T-helper 2 cell (primary cell): ENCODE measurements at places on chromosomes 7 and 10.

GRCh38 chr7:157357129-157358040, 20.6 kb downstream of the DNAJB6 start:
- no peak for DNase-seq

GRCh38 chr10:122141821-122142640, 129.1 kb upstream of the BTBD16 start:
- no peak for DNase-seq

DNA sequence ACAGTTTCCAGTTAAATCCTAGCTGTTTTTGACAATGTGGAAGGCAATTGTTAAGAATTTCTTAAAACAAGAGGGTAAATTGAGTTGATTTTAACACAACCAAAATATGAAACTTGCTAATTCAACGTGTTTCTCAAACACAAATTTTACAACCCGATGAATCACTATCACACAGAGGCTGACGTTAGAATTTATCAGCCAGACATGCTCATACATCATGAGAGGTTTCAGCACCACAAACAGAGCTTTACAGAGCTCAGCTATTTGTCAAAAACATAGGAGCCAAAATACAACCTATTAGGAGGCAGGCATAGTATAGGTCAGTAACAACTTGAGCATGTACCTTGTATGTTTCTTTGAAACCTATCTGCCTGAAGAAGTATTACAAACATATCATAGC, 36.1 kb downstream of the LRRN3 start:
- no peak for DNase-seq

DNA sequence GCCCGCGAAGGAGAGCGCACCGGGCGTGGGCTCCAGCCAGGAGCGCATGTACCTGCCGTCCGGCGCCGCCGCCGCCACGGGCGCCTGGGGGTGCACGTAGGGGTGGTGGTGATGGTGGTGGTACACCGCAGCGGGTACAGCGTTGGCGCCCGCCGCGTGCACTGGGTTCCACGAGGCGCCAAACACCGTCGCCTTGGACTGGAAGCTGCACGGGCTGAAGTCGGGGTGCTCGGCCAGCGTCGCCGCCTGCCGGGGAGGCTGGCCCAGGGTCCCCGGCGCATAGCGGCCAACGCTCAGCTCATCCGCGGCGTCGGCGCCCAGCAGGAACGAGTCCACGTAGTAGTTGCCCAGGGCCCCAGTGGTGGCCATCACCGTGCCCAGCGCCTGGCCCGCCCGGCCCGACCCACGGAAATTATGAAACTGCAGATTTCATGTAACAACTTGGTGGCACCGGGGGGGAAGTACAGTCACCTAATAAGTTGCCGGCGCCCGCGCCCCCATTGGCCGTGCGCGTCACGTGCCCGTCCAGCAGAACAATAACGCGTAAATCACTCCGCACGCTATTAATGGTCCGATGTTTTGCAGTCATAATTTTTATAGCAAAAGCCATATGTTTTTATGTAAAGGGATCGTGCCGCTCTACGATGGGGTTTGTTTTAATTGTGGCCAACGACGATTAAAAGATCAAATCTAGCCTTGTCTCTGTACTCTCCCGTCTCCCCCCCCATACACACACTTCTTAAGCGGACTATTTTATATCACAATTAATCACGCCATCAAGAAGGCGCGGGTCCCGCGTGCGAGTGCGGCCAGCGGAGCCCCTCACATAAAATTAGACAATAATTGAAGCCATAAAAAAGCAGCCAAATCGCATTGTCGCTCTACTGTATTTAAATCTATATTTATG, at the start of gene HOXA9:
Gene HOXA9, minus strand, starts transcription at position 449 of the 907 bp plus-strand sequence. Its CDS starts 80 bp downstream, at position 369.
- no peak for DNase-seq

DNA sequence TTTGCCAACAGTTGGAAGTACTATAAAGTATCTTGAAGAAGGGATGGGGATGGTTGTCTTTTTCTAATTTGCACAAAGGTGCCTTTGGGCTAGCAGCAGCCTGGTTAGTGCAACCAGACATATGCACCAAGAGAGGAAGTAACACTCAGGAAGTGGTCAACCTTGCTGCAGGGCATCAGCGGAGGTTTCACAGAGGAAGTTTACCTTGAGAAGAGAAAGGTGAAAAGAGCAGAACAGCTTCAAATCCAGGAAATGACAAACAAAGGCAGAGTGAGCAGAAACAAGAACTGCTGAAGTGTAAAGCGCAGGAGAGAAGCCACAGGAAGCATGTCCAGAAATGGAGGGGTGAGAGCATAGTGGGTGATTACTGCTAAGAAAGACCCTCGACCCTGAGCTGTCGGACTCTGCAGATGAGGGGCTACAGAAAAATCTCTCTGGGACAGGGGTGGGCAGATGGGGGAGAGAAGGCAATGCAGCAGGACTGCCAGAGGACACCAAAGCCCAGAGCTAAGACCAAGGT, 66.9 kb downstream of the STK17A start:
- no peak for DNase-seq

DNA sequence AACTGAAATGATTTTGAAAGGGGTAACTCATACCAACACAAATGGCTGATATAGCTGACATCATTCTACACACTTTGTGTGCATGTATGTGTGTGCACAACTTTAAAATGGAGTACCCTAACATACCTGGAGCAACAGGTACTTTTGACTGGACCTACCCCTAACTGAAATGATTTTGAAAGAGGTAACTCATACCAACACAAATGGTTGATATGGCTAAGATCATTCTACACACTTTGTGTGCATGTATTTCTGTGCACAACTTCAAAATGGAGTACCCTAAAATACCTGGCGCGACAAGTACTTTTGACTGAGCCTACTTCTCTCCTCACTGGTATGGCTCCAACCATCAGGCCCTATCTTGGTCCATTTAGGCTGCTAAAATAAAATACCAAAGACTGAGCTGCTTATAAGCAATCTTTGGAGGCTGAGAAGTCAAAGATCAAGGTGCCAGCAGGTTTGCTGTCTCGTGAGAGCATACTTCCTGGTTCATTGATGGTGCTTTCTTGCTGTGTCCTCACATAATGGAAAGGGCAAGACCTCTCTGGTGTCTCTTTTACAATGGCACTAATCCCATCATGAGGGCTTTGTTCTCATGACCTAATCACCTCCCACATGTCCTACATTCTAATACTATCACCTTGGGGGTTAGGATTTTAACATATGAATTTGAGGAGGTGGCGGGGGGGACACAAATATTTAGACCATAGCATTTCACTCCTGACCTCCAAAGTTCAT, 173.3 kb downstream of the CFTR start:
- no peak for DNase-seq

GRCh38 chr10:50387732-50388073, 136.4 kb upstream of the ASAH2 start:
- no peak for DNase-seq

DNA sequence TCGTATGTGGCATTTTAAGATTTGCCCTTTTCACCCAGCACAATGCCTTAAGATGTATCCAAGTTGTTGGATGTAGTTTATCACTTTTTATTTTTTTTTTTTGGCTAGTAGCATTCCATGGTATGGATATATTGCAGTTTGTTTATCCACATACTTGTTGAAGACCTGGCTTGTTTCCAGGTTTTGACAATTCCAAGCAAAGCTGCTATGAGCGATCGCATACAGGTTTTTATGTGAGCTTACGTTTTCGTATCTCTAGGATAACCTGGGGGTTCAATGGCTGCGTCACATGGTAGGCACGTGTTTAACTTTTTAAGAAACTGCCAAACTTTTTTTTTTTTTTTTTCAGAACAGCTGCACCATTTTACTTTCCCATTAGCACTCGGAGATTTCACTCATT, 32.2 kb downstream of the BAIAP2L1 start:
- no peak for DNase-seq

- no peak for DNase-seq
These were observed 4.8 kb downstream of the INA start for GRCh38 chr10:103281753-103282152.

GRCh38 chr7:135282561-135283254, 49.1 kb downstream of the STRA8 start:
- no peak for DNase-seq

GRCh38 chr7:98831641-98832221, 38.1 kb downstream of the TMEM130 start:
- DNase-seq = peak; percentile 6

GRCh38 chr7:27952456-27953285, 212.7 kb downstream of the TAX1BP1 start:
- no peak for DNase-seq

GRCh38 chr10:78258323-78259030, 224.8 kb downstream of the RPS24 start:
- DNase-seq = no peak

DNA sequence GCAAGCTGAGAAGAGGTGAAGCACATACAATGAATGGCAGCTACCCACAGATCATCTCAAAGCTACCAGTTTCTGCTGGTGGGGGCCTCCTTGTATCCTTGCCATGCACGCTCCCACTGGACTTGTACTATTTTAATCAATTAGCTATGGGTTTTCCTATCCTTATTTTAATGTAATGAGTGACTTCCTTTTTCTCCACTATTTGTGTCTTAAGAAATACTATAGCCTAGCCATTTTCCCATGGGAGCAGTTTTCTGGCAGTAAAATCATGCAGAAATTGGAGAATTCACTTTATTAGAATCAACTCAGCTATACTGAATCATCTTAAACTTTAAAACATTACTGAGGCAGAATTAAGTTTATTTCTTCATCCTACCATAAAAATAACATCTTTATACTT, 73.5 kb downstream of the CTNNA3 start:
- DNase-seq = no peak

GRCh38 chr7:74405899-74406512, 47.7 kb upstream of the GTF2IRD1 start:
- no peak for DNase-seq

DNA sequence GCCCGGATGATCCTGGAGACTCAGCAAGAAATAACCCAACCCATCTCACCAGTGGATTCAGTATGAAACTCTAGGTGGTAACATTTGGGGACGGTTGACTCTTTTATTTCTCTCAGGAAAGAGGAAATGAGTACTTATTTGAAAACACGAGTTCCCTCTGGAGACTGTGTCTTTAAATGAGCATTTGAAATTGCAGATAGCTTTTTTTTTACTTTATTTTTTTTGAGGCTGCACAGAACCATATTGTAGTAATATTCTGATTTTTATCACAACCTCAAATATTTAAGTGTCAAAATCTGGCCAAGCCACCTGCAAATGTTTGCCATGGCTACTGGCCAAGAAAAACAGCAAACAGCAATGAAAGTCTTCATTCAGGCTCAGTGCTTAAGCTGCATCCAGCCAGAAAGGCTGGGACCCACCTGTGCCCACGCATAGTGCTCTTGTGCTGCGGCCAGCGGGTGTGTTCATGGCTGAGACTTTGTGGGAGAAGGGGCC, 160.8 kb downstream of the CREB5 start:
- no peak for DNase-seq

GRCh38 chr7:140322759-140323158, 75.6 kb downstream of the SLC37A3 start:
- no peak for DNase-seq

- no peak for DNase-seq
These were observed 5.1 kb downstream of the TLX1 start for GRCh38 chr10:101136007-101136707.

DNA sequence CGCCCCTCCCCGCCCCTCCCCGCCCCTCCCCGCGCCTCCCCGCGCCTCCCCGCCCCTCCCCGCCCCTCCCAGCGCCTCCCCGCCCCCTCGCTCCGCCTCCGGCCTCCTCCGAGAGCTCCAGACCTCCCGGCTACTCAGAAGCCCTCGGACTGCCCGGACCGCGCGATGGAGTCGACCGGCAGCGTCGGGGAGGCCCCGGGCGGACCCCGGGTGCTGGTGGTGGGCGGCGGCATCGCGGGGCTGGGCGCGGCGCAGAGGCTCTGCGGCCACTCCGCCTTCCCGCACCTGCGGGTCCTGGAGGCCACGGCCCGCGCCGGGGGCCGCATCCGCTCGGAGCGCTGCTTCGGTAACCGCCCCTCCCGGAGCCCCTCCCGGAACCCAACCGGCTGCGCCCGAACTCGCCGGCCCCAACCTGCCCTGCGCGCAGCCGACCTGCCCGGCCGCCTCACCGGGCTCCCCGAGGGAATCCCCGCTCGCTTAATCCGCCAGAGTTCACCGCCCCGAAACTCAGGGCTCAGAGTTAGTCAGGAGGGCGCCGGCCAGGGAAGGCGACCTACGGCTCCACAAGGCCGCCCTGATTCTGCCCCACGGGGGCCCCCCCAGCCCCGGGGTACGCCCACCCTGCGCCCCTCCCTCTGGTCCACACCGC, at the start of gene PAOX:
Gene PAOX, plus strand, starts transcription at position 111 of the 649 bp plus-strand sequence. Its CDS starts 55 bp downstream, at position 166.
- DNase-seq = peak; percentile 36

- no peak for DNase-seq
These were observed 580 bp downstream of the ZNF775 start for GRCh38 chr7:150379441-150380379.

- DNase-seq = no peak
These were observed 108.2 kb downstream of the LHPP start for GRCh38 chr10:124569623-124570470.

DNA sequence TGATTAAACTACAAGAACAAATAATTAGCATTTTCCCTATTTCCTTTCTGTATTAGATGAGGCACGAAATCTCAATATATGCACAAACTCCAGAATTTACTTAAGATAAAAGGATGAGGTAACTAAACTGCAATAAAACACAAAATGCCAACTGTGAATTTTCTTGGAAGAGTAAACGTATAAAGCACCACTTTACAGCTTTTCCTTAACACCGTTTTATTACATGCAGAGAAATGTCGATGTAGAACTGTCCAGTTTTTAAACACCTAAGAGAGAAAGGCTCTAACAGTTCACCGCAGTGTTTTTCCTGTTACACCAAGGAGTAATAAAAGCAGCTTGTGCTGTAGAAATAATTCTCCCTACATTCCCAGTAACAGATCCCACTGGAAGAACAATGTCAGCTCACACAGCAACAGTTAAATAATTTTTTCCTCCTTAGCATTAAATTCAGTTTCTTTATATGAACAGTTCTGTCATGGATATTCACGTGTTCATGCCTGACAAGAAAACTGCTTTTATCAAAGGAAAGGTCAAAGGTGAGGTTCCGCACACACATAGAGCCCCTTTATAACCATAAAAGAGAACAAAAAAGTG, 52.0 kb downstream of the MINDY3 start:
- DNase-seq = no peak

DNA sequence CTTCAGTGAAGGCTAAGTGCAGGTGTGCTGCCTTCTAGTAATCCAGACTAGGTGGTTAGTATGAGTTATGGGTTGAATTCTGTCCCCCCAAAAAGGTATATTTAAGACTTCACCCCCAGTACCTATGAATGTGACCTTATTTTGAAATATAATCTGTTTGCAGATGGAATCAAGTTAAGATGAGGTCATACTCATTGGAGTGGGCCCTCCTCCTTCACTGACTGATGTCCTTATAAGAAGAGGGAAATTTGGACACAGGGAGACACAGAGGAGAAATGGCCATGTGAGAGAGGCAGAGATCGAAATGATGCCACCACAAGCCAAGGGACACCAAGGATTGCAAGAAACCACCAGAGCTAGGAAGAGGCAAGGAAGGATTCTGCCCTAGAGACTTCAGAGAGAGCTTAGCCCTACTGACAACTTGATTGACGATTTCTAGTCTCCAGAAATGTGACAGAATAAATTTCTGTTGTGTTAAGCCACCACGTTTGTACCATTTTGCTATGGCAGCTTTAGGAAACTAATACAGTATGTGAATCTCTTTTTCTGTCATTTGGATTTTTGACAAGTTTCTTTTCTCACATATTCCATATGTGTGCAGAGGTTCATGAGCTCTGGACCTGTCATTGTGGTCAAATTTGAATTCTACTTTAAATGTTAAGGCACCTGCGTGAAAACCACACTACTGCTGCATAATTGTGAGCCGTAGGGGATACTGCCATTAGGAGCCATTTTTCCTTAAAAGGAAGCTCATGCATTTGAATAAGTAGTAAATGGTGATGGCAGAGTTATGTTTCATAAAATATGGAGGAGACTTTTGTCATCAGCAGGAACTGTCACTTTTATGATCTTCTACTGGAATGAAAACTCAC, 2.6 kb upstream of the RPA3 start:
- no peak for DNase-seq
